ENCODE measurements at places on chromosomes 1 and 21.

- no peak overlapping the region for H3K27ac ChIP-seq
- no peaks in the 10 kb centered on the region for H3K27me3 ChIP-seq
- no peaks in the 10 kb centered on the region for H3K4me1 ChIP-seq
- DNase-seq = no peak
These were observed 51.2 kb downstream of the DESI2 start for GRCh38 chr1:244704107-244704506.

GRCh38 chr1:31306278-31306677 lies 9.4 kb downstream of the ZCCHC17 start:
- no peak overlapping the region for H3K4me3 ChIP-seq
- H3K27ac ChIP-seq = no peak overlapping the region

DNA sequence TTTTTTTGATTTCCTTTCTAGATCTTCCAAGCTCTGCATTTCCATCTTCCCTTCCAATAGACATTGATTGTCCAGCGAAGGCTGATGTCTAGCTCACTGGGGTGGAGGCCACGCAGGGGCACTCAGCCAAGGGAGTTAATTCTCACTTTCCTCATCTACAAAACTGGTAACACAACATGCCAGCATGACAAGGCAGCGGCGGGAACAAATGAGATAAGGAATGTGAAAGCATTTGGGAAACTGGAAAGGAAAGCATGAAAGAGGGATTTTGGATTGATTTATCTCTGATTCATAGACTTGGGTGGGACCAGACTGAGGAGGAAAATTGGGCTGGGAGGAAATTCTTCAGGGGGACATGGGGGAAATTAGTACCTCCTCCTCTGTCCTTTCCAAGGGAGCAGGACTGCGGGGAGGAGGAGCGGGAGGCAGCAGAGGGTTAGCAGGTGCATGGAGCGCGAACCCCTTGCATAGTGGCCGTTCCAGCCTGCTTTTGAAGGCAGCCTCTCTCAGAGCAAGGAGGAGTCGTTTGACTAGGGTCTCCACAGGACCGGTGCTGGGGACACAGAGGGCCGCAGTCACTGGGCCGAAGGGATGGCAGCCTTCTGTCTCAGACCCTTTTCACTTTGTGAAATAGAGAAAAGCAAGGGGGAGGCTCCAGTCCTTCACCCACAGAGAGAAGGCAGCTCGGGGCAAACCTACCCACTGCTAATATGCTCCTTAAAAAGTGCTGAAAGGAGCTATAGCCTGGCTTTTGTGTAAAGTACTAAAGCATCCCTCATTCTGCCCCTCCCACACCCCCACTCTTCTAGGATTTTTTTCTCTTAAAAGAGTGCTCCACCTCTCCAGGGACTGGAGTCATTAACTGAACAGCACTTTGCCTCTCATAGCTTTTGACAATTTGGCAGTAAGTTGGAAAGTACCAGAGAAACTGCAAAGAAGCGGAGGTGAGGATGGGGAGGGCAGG lies 89.2 kb downstream of the PLXNA2 start:
- no peaks in the 10 kb centered on the region for H3K4me1 ChIP-seq
- H3K36me3 ChIP-seq = no peaks in the 10 kb centered on the region
- DNase-seq = no peak
- H3K27me3 ChIP-seq = peaks cover 5% of the 10 kb centered on the region

- no peaks in the 10 kb centered on the region for H3K4me1 ChIP-seq
- no peaks in the 10 kb centered on the region for H3K36me3 ChIP-seq
- H3K4me3 ChIP-seq = no peak within 1 kb of the TSS
- H3K27ac ChIP-seq = no peak within 1 kb of the TSS
- no peaks in the 10 kb centered on the region for H3K27me3 ChIP-seq
These were observed at the start of gene FMN2 for GRCh38 chr1:240091614-240092300. TSS of gene FMN2 (plus strand) at chr1:240091883. CDS start at chr1:240092110, 227 bp downstream.

- H3K4me1 ChIP-seq = peaks cover 19% of the 10 kb centered on the region
- peaks cover 10% of the 10 kb centered on the region for H3K36me3 ChIP-seq
- H3K4me3 ChIP-seq = peak overlapping the region; percentile 74
- peak overlapping the region; percentile 80 for H3K27ac ChIP-seq
These were observed 1.5 kb upstream of the THRAP3 start for GRCh38 chr1:36222481-36223380.

DNA sequence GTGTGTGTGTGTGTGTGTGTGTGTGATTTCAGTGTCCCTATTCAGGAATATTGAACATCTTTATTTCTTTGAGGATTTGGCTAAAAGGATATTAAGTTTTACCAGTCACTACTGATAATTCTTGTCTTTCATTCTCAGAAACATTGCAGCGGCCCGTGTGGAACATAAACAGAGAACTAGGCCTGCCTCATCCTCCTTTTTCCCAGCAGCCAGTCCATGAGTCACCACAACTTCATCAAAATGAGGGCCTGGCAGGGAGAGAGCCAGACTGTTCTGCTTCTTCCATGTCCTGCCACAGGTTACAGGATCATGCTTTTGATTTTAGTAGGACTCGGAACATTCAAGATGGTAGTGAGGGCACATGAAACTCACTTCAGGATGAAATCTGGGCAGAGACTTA lies 50.7 kb downstream of the LRIG2 start:
- no peak for DNase-seq
- no peak overlapping the region for H3K27ac ChIP-seq
- H3K27me3 ChIP-seq = no peaks in the 10 kb centered on the region
- H3K4me1 ChIP-seq = no peaks in the 10 kb centered on the region
- peaks cover 44% of the 10 kb centered on the region for H3K36me3 ChIP-seq

DNA sequence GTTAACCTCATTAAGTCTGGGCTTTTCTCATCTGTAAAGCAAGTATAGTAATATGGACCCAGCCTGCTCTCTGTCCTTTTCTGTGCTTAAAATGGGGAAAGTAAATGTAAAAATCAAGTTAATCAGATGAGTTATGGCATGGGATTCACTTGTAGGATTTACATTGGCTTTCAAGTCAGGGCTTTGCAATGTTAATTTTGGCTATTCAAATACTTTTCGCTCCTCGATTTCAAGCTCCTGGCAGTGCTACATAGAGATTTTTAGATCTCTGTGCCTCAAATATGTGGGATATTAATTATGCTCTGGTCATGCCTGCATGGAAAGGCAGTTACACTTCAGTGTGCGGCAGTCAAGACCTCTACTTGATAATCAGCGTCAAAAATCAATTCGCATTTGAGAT lies 709.8 kb downstream of the LTN1 start:
- no peak overlapping the region for H3K27ac ChIP-seq
- H3K36me3 ChIP-seq = no peaks in the 10 kb centered on the region
- H3K4me3 ChIP-seq = no peak overlapping the region
- DNase-seq = no peak

DNA sequence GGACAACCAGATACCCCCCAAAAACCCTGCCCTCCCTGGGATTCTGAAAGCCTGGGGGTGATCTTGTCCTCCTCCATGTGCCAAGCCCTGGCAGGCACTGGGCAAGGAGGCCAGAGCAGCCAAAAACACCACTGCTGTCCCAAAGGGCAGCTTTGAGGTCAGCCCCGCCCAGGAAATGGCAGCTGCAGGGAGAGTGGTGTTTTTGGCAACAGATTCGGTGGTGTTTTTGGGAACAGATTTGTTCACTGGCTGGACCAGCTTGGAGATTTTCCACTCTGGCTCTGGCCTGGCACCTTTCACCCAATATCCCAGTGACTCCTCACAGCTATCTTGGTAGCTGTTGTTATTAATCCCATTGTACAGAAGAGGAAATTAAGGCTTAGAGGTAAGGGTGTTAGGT lies 34.7 kb downstream of the LRP8 start:
- peak overlapping the region; percentile 34 for H3K27ac ChIP-seq
- no peaks in the 10 kb centered on the region for H3K27me3 ChIP-seq
- H3K36me3 ChIP-seq = no peaks in the 10 kb centered on the region
- no peak for DNase-seq

- peaks cover 19% of the 10 kb centered on the region for H3K4me1 ChIP-seq
- H3K27me3 ChIP-seq = no peaks in the 10 kb centered on the region
- peaks cover 17% of the 10 kb centered on the region for H3K36me3 ChIP-seq
- DNase-seq = no peak
- peak overlapping the region; percentile 76 for H3K4me3 ChIP-seq
- no peak overlapping the region for H3K27ac ChIP-seq
These were observed 867 bp upstream of the TIMM17A start for GRCh38 chr1:201954263-201955008.

DNA sequence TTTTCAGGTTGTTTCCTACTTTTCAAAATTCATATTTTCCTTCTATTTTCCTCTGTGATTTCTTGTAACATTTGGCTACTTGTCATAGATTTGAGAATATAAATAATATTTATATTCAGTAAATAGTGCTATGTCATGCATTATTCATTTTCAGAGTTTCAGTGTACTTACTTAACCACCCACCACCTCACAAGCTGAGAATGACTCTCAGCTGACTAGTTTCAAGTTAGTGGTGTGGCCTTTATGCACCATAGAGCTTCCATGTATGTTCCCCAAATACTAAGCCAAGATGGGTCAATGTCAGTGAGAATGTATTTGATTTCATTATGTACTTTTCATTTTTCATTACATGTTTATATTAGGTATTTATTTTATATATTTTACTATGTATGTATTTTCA lies 56.9 kb upstream of the RGS1 start:
- no peaks in the 10 kb centered on the region for H3K36me3 ChIP-seq
- H3K4me3 ChIP-seq = no peak overlapping the region
- H3K27ac ChIP-seq = no peak overlapping the region
- peaks cover 23% of the 10 kb centered on the region for H3K4me1 ChIP-seq

GRCh38 chr1:54971317-54971791 lies 9.1 kb upstream of the TMEM61 start:
- H3K36me3 ChIP-seq = no peaks in the 10 kb centered on the region
- no peak overlapping the region for H3K4me3 ChIP-seq
- peaks cover 12% of the 10 kb centered on the region for H3K4me1 ChIP-seq
- H3K27ac ChIP-seq = no peak overlapping the region
- DNase-seq = peak; percentile 54
- no peaks in the 10 kb centered on the region for H3K27me3 ChIP-seq

DNA sequence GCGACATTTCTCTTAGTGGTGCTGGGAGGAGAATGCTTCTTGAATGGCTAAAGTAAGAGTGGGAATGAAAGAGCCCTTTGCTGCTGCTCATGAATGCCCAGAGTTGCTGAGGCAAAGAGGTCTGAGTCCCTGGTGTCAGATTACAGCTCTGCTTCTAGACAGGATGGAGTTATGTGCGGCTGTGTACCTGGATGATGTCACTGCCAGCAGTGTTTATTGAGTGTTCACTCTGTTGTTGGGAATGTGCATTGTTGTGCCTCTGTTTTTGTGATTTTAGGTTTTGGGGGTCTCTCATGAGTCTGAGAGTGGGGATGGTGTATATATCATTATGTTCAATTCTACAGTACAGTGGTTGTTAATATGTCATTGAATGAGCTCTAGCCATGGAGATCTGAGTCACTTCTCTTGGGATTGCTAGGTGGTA lies 2.7 kb downstream of the CDC14A start:
- DNase-seq = peak; percentile 74
- peaks cover 6% of the 10 kb centered on the region for H3K36me3 ChIP-seq
- peak overlapping the region; percentile 74 for H3K27ac ChIP-seq
- peak overlapping the region; percentile 91 for H3K4me3 ChIP-seq
- no peaks in the 10 kb centered on the region for H3K27me3 ChIP-seq

DNA sequence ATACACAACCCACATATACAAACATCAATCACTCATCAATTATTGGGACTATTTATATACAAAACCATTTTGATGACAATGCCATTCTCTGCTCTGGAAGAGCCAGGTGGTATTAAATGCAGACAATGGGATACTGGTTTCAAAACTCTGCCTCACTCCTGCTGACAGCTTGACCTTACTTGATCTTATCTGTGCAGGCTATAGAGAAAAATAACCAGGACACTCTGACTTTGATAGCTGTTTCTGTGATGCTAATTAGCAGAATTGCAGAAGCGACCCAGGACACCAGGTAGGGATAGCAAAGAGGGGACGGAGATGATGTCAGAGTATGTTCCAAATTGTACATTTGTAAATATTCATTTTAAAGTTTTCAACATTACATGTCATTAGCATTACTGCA lies 89.5 kb downstream of the OLFM3 start:
- H3K27me3 ChIP-seq = no peaks in the 10 kb centered on the region
- H3K36me3 ChIP-seq = no peaks in the 10 kb centered on the region
- DNase-seq = no peak
- H3K4me3 ChIP-seq = no peak overlapping the region

DNA sequence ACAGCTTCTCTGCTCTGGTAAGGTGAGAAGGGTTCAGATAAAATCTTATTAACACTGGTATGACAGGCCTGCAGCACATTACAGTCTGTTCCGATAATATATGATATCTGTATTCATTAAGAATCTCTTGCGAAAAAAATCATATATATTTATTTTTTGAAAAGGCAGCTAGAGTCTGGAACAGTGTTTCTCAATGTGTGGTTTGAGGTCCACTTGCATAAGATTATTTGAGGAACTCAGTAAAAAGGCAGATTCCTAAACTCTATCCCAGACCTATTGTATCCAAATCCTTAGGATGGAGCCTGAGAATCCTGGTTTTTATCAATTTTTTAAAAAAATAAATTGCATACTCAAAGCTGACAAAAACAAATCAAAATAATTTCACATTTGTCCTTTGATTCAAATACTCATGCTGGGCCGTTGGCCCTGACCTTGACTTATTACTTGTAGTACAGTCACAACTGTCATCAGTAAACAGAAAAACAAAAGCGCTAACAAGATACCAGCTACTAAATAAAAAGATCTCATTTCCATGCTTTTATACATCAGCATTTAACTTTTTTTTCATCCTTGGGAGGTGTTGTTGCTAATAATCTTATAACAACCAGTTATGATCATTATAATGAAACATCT lies 60.6 kb downstream of the RGS2 start:
- H3K4me1 ChIP-seq = no peaks in the 10 kb centered on the region
- H3K4me3 ChIP-seq = no peak overlapping the region
- no peaks in the 10 kb centered on the region for H3K27me3 ChIP-seq
- no peak for DNase-seq

DNA sequence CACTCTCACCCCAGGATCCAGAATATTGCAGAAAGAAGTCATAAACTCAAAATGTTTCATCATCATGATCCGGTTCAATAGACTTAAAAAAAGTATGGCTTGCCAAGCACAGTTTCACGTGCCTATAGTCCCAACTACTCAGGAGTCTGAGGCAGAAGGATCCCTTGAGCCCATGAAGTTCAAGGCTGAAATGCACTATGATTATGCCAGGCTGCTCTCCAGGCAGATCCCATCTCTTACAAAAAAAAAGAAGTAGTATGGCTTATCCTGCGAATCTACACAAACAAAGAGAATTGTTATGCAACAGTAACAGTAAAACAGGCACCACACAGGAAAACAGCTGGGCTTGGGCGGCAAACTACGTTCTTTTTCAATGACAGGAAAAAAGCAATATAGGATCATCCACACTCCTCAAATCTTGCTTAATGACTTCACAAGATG lies 76.2 kb downstream of the EIF4G3 start:
- H3K27me3 ChIP-seq = no peaks in the 10 kb centered on the region
- no peaks in the 10 kb centered on the region for H3K4me1 ChIP-seq
- DNase-seq = no peak
- H3K27ac ChIP-seq = no peak overlapping the region

GRCh38 chr21:37819372-37819771 lies 96.9 kb downstream of the KCNJ6 start:
- H3K4me3 ChIP-seq = no peak overlapping the region
- DNase-seq = no peak
- H3K27me3 ChIP-seq = no peaks in the 10 kb centered on the region
- no peaks in the 10 kb centered on the region for H3K4me1 ChIP-seq
- H3K36me3 ChIP-seq = no peaks in the 10 kb centered on the region
- no peak overlapping the region for H3K27ac ChIP-seq

Data from Karpas-422 (cell line).